ENCODE measurements at places on chromosomes 7 and 10.

DNA sequence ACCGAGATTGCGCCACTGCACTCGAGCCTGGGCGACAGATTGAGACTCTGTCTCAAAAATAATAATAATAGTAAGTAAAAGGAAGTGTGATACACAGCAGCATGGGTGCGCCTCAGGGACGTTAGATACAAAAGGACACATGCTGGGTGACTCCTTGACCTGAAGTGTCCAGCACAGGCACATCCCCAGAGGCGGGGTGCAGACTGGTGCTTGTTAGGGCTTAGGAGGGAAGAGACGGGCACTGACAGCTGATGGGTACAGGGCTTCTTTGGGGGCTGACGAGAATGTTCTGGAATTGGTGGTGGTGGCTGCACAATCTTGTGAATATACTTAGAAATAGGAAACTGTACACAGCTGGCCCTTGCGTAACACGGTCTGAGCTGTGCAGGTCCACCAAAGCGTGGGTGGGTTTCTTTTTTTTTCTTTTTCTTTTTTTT is 61.8 kb upstream of the DNAJB6 start:
- DNase-seq: no peak

GRCh38 chr10:116112232-116113231 is 160.5 kb downstream of the GFRA1 start:
- no peak for DNase-seq

DNA sequence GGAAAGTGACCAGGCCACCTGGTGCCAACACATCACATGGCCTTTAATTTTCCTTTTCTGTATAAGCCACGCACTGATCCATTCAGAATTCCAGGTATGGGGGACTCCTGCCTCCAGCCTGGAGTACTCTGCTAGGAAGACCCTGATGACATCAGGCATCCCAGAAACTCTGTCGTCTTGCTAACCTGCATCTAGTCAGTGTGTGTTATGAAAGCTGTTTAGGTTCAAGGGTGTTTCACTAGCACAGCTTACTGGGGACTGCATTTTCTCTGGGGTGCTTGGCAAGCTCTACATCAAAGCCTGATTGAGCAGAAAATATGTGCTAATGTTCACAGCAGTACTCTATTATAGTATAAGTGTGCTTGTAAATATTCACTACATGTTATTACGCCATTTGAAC is 100.6 kb upstream of the MGMT start:
- no peak for DNase-seq

DNA sequence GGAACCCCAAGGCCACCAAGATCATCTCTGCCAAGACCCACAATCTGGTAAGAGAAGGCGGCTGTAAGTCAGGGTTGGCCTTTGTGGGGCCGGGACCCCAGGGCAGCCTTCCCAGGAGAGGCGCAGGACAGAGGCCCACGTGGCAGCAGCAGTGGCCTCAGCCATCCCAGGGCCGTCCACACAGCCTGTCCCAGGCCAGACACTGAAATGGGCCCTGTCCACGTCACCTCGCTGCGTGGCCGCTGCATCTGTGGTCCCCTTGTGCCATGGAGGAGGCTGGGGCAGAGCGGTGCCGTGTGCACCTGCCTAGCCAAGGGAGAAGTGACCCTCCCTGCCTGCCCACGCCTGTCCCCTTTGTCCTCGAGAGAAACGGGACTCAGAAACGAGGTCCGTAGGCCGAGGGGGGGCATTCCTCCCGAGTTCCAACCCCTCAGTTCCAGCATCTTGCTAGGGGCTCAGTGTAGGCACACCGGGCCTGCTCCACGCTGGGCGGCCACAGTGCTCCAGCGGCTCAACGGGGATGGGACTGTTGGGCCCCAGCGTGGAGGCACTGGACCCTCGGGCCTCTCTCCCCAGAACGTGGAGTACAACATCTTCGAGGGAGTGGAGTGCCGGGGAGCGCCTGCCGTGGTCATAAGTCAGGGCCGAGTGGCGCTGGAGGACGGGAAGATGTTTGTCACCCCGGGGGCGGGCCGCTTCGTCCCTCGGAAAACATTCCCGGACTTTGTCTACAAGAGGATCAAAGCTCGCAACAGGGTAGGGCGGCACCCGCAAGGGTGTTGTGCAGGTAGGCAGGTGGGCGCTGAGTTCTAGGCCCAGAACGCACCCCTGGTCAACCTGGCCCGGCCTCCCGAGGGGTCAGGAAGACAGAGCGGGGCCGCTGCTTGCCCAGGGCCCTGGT is 15.6 kb downstream of the DPYSL4 start:
- no peak for DNase-seq

DNA sequence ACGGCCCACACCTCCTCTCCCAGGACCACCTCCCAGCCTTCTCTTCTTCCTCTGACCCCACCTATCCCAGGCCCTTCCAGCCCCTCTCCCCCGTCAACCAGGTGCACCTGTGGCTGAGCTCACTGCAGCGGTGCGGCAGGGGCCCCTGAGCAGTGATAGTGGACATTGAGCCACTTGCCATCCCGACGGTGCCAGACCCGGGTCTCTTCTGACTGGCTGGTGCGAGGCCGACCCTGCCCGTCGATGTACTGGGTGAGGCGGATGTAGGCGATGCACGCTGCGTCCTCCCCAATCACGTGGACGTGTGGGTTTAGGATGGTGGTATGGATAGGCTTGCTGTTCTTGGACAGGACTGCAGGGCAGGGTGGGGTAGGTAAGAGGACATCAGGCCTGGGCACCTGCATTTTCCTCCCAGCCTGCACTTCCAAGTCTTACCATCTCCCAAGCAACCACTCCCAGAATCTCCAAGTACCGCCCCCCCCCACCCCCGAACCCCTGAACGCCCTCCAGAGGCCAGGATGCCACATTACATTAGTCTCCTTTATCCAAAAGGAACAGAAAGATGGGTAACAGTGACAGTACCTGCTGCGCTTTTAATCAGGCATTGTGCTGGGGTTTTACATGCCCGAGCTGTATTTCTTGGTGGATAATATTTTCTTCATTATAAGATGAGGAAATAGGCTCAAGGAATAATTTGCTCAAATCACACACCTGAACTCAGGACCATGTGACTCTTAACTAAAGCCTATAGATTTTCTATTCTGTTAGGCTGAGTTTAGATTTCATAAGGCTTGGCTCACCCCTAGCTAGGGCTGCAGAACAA is 3.7 kb upstream of the NDST2 start:
- no peak for DNase-seq

GRCh38 chr7:116906391-116906790 is 44.0 kb downstream of the CAPZA2 start:
- no peak for DNase-seq

Measured in fibroblast of skin of left biceps (primary cell).